ENCODE measurements at places on chromosomes 1 and 21. TPM values are rescaled to one million over a fixed set of nuclear protein-coding genes. Genes with fewer than 3 reads are reported as not detected.

ANKRD34A gene
- 2.5 TPM for total RNA-seq

FCRL6 gene
- not detected for total RNA-seq

B3GALNT2 gene
- total RNA-seq, result 22.8 TPM

LMOD1 gene
- total RNA-seq, result 0.46 TPM

USP21 gene
- 14.5 TPM for total RNA-seq

Measured in diencephalon (tissue), 1 donor.